Renal cortical epithelial cell (primary cell): ENCODE measurements at places on chromosomes 11 and 22.
A peak's percentile ranks its signal among the peaks of the same experiment; 100 is the strongest.

GRCh38 chr11:111846063-111846462, 25.3 kb downstream of the ALG9 start:
- peak; percentile 81 for DNase-seq

DNA sequence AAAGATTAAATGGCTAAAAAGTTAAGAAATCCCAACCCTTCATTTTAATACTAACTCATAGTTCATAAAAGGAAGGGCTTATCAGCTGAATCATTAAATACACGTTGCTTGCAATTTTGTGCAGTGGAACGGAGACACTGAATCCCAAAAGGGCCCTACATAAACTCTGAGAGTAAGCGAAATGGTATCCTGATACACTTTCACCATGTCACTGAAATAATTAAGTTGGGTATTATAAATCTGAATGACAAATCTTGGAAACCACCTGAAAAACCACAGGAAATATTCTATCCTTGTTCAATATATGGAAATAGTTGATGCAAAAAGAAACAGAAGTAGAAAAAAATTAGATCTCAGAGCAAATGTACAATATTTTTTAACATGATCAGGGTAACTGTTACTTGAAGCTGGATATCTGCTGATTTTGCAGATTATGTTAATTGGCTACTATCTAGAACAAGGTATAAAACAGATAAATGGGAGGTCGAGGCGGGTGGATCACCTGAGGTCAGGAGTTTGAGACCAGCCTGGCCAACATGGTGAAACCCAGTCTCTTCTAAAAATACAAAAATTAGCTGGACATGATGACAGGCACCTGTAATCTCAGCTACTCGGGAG, 55.1 kb downstream of the MAML2 start:
- no peak for DNase-seq

- no peak for DNase-seq
Measured at GRCh38 chr11:87778357-87778756, 396.9 kb downstream of the RAB38 start.

GRCh38 chr11:128865490-128865889, 1.6 kb downstream of the KCNJ1 start:
- DNase-seq: peak; percentile 94

- DNase-seq: no peak
Measured at GRCh38 chr11:76307978-76308747, 72.8 kb downstream of the THAP12 start.

- DNase-seq: no peak
Measured at GRCh38 chr11:79857377-79858214, 416.8 kb upstream of the TENM4 start.

DNA sequence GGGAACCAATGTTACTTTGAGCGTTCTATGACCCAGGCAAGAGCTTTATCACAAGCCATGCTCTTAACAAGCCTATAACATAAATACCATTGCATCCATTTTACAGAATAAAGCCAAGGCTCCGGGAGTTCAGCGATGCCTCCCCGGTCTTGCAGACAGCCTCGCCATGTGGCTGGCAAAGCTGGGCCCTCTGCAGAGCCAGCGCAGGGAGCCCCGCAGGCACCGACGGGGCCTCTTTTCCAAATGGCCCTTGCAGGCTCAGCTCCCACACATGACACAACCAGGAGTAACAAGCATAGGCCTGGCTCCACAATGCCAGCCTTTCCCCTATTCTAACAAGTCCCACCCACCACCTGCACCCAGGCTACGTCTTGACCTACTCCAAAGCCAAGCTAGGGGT, 72.2 kb upstream of the TSPAN18 start:
- DNase-seq: no peak

DNA sequence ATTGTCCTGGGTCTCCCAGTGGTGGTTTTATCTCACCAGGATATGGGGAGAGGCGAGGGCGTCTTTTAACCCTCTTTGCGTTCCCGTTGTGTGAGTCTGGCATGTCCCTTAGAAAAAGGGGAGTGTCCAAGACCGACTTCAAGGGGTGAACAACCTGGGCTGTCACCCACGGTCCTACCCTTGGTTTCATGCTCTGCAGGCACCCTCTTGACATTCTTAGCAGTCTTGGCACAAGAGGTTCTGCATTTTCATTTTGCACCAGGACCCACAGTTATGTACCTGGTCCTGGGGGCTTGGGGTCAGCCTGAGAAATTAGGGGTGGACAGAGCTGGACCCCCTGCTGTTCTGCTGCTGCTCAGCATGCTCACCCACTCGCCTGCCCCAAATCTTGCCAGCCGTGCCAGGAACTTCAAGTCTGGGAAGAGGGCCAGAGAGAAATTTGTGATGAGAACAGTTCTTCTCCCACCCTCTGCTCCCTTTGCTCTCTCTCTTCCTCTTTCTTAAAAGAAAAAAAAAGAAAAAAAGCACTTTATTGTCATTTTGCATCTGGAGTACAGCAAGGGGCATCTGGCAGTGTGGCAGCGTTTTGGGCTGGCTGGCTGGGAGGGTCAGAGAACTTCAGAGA, 471.2 kb downstream of the MIAT start:
- no peak for DNase-seq

DNA sequence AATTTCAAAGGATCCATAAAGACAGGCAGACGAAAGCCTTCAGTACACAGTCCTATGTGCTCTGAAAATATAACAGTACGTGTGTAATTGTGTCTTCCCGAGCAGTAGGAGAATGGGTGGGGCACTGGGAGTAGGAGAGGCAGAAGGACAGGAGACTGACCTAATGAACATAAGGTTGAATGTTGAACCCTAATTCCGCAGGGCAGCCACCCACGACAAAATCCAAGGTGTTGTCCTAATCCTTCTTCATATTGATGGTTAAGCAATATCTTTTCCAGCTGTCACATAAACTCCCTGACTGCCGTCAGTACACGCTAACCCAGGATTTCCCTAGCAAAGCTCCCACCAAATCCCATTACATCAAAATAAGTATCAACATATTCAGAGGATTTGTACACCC, 34.5 kb downstream of the SPATA19 start:
- DNase-seq: no peak

DNA sequence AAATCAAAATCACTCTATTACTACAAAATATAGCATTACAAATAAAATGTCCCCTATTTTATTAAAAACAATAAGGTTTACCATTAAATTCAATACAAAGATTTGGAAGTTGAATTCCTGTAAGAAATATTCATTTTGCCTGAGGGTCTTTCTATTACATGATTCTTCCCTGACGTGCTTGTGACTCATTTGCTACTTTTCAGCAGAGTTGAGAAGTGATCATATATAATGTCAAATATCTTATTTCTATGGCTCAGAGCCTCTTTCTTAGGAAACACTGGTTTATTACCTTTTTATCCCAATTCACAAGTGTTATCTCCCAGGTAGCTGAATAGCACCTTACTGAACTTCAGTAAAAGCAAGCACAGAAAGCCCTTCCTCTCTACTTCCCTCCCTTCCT, 65.2 kb upstream of the CNTN5 start:
- no peak for DNase-seq

- DNase-seq: no peak
Measured at GRCh38 chr22:40181323-40181722, 3.6 kb downstream of the TNRC6B start.

DNA sequence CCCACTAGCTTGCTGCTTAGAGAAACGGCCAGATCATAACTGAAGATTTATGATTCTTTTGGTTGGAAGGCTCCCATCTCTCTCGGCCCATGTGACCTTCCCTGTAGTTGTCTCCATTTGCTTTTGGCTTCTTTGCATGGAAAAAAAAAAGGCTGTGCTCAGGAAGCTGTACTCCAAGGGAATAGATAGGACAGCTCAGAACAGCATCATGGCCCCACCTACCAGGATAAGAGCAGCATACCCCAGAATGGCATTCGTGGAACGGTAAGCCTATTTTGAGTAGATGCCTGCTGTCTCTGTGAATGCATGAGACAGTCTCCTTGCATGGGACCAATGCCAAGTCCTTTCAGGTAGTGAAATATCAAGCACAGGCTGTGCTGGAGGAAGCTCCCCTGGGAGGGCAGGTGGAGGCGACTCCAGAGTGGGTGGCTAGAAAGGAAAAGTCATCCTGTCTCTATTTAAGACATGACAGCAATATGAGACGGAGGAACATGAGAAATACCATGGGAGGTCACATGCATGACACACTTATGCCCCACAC, 94.1 kb upstream of the AMOTL1 start:
- no peak for DNase-seq

DNA sequence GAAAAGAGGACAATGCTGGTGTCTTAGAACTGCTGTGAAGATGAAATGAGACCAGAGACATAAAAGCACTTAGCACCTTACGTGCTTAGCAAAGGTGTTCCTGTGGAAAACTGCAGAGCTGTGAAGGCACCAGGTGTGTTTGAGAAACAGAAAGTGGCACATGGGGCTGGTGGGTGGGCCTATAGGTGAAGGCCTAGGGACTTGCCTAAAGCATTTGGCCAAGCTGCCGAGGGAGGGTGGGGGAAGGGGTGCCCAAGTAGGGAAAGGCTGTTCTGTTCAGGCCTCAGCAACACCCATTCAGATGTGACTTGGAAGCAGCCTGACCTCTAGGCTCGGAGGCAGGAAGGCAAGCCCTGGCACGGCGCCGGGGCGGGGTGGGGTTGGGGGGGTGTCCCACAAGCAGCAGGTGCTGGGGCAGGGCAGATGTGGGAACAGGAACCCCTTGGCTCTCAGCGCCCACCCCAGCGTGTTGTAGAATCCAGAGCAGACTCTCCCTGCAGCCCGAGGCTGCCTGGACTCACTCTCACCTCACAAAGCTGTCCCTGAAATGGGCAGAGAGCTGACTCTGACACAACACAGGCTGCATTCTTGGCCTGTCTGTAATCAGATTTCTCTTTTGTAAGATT, 366.7 kb upstream of the NARS2 start:
- no peak for DNase-seq

DNA sequence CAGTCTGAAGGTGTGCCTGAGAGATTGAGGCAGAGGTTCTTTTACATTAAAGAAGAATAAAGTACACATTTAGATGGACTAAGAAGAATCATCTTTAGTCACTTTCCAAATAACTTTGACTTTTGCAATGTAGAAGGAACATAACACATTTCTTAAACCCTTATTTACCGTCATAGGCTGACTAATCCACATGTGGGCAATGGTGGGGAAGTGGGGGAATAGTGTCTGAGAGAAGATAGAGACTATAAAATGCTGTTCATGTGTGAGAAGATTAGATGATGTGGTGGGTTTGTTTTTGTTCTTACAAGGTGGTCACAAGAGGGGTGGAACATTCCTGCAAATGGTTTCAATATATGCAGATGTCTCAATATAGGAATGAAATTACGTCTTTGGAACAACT, 1.8 kb downstream of the MS4A4A start:
- DNase-seq: no peak

GRCh38 chr22:41062146-41062545, 30.2 kb upstream of the EP300 start:
- no peak for DNase-seq

- peak; percentile 19 for DNase-seq
Measured at GRCh38 chr11:79018371-79018849, 422.4 kb downstream of the TENM4 start.

GRCh38 chr11:105705786-105706530, 96.1 kb downstream of the GRIA4 start:
- no peak for DNase-seq

- peak; percentile 91 for DNase-seq
Measured at GRCh38 chr22:40196628-40197360, 19.1 kb downstream of the TNRC6B start.

- DNase-seq: no peak
Measured at GRCh38 chr11:36135076-36135475, 154.1 kb downstream of the COMMD9 start.

GRCh38 chr11:76054330-76054729, 152.0 kb downstream of the WNT11 start:
- DNase-seq: no peak
